ENCODE measurements at places on chromosomes 5 and 9.

DNA sequence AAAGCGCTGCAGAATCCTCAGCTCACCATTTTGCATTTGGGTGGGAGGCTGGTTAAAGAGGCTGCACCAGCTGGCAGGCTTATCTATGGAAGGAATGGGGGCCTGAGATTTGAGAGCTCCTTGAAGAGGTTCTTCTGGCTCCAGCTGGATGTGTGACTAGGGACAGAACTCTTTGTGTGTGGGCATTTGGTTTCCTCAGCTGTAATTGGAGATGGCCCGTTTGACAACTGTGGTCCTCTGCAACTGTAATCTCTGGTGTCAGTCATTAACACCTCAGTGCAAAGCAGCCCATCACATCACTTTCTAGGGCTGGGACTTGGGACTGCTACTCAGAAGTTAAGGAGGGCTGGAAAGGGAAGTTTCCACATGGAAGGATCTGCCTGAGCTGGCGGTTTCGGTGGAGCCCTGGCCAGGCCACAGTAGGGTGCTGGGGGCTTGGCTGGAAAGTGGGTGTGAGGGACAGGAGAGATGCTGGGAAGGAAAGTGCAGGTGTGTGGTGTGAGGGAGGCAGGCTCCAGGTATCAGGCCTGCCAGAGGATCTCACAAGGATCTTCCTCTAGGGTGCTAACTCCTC, 193.8 kb downstream of the GADD45G start:
- DNase-seq = no peak

DNA sequence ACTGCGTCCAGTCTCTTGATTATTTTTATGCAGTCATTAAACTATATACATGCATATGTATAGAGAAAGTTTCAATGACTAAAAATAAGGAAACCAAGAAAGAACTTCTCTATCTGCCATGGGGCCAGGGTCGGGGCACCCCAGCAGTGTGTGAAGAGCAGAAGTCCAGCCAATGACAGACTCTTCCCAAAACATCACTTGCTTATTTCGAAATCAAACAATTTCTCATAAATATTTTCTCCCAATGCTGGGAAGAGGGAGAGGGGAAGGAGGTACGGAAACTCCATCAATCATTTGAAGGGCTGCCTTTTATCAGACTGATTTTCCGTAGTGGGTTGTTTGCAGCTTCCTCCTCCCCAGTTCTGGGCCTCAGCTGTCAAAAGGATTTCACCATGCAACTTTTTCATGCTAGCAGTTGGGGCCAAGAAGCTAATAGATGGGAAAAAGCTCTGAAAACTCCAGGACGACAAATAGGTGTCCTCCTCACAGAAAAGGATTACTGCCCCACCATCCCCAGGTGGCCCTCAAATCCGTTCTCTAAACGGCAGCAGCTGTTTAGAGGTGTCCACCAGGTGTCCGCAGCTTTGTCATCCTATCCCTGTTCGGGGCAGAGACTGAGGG, 617 bp upstream of the FPGS start:
- no peak for DNase-seq

GRCh38 chr9:79977510-79978197, 405.9 kb downstream of the TLE4 start:
- DNase-seq = no peak

DNA sequence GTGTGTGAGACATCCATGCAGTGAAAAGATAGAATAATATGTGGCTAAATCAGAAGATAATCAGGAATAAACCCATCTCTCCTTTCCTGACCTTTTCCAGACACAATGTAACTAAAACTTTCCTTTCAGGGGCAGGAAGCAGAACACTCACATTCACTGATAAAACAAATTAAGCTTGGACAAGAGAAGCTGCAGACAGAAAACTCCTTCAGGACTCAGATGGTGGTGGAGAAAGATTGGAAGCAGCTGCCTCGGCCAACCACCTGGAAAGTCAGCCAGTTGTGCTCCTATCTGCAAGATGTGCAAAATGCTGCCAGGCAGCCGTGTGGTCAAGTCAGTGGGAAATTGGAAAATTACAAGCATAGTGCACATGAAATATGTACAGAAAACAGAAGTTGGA, 26.9 kb downstream of the RASEF start:
- DNase-seq = no peak

DNA sequence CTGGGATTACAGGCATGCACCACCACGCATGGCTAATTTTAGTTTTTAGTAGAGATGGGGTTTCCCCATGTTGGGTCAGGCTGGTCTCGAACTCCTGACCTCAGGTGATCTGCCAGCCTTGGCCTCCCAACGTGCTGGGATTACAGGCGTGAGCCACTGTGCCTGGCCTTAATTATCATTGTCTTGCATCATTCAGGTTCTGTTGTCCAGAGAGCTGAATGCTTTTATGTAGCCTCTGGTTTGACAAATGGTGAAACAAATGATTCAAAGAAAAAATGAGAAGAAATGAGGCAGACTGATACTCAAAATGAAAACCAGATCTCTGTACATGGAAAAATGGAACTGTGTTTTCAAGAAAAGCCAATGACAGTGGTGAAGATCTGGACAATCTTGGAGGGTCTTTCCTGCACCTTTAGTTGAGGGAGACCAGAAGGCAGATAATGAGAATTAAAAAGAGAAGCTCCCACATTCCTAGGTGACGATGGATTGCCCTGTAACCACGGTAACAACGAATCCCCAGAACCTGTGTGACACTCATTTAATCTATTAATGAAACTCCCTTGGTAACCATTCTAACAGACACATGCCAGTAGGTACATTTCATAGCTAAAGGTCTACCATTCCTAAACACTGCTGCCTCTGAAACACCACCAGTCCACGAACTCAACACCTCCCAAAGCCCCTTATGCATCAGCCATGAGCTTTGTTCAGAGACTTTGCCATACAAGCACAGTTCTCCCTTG, 1.6 kb downstream of the TEX48 start:
- no peak for DNase-seq

DNA sequence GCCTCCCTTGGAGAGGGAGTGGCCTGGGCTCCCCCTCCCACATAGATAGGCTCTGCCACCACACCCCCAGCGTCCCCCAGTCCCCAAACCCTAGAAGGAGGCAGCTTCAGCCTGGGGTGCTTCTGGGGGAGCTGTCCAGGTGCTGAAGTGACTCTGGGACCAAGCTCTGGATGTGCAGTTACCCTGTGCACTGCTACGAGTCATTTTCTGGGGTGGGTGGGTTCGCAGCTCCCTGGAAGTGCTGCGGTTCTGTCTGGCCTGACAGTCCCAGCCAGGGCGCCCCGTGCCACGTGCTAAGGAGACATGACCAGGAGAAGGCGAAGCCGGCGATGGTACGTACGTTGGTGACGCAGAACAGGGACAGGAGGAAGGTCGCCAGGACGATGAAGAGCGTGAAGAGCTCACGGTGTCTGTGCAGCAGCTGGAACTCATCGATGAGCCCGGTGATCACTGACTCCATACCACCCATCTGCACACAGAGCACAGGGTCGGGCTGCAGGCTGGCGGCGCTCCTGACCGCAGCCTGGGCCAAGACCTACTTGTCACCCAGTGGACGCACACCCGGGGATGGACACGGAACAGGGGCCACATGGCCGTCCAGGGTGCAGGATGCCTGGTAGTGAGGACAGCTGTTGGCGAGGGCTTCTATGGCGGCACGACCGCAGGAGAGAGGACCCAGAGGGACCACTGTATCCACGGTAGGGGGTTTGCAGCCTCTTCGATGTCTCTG, 35.7 kb downstream of the SLC6A3 start:
- no peak for DNase-seq

GRCh38 chr5:18433336-18433735, 799.1 kb downstream of the TAF11L14 start:
- no peak for DNase-seq

DNA sequence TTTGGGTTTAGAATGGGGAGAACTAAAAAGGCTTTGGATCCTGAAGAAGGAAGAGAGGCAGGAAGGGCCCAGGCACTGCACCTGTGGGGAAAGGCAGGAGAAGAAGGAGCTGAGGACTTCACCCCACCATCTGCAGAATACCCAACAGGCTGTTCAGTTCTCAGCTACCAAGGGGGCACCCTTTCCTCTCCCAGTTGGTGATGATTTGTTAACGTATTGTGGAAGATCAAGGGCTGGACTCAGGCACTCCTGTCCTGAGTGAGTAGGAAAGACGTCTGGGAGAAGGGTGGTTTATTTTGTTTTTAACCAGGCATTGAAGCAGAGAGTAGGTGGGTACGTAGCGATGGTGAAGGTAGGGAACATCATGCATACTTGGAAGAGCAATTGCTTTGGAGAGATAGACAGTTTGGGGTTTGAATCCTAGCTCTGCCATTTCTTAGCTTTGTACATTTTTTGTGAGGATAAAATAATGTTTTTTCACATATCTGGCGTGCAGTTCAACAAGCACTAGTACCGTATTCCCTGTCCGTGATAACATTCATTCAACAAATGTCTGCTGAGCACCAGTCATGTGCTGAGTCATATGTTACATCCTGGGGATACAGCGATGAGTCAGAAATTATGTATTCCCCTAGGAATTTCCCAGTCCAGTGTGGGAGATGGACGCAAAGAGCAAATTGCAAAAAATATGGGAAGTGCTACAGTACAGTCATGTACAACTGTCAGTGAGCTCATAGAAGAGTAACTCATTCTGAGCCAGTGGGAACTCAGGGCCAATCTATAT, 2.1 kb downstream of the MSANTD3 start:
- no peak for DNase-seq

GRCh38 chr5:69528035-69528434, 32.0 kb upstream of the GTF2H2C start:
- no peak for DNase-seq

DNA sequence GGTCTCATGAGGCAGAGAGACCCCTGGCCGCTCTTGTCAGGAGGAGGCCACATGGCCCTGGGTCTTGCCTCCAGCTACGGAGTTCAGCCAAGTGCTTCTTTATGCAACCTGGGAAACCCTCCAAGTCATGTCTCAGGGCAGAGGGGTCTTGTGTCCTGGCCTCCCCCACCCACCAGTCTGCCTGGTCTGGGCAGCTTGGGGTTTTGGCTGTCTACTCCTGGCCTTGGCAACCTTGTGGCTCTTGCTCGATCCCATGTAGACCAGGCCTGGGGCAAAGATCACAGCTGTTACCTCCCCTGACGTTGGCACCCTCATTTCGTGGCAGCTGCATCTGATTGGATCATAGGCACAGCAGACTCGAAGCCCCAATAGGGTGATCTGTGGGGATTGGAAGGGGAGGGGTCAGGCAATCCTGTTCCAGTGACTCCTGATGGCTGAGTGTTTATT, 28.4 kb downstream of the JADE2 start:
- DNase-seq = no peak

DNA sequence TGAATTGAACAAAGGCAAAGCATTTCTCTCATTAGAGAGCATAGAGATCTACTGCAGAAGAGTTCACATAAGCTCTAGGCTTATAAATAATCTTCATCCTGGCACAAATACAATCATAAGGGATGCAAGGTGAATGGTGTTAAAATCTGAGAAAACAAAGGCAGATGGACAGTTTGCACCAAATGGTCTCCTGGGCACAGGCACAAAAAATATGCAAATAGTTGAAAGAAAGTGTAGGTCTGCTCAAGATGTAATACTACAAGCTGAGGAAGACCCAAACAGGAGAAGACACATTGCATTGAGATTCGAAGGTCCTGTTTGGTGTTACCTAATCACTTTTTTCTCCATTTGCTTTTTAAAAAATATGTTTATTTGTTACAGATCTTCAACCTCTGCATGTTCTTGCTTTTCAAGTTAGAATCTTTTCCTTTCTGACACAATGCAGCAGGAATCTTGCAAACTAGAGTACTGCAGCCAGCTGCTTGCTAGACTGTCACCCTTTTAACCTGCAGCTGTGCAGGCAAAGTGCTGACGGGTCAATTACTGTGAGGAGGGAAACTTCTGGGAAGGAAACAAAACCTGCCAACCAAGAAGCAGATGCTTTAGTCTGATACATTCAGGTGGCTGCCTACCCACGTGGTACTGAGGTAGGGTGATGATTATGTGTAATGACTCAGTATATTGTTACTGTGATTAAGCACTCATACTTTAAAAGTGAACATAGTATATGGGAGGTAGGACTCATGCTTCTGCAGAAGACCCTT, 1048.6 kb upstream of the SEMA6A start:
- DNase-seq = no peak

DNA sequence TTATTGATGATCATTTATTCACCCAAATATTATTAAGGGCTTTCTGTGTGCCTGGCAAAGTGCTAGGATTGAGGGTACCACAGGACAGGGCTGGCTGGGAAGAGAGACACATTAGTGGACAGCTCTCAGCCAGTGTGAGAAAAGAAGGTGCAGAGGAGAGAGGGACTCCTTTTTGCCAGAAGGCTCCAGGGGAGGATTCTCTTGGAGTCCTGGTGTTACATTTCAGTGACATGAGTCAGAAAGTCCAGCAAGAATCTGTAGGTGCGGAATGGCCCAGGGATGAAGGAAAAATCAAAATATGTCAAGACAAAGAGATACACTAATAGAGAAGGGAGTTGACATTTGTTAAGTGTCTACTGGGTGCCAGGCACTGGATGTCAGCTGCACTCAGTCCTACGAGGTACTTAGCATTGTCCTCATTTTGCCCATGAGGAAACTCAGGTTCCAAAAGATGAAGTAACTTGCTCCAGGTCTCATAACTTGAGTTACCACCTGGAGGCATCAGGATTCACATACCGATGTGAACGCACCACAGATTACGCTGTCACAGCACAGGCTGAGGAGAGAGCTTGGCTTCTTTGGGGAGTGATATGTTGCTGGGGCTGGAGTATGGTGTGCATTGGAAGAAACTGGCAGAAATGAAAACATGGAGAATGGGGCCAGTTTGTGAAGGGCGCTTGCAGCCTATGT, 60.5 kb downstream of the RASGRF2 start:
- DNase-seq = no peak

DNA sequence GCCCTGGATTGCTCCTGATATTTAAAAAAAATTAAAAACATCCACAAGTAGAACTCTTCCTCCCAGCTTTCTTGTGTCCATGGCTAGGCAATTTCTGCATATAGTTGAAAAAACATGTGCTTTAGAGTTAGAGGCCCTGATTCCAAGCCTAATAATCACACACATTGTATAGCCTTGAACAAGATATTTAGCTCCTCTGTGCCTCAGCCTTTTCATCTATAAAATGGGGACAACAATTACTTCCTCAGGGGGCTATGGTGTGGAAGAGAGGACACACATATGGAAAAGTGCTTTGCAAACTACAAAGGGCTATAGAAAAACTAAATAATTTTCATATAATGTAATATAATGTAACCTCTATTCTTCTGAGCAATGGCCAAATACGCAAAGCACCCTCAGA, 23.0 kb upstream of the CDK5RAP2 start:
- no peak for DNase-seq

GRCh38 chr5:146641941-146642340, 126.0 kb upstream of the GPR151 start:
- no peak for DNase-seq

GRCh38 chr9:14923701-14924100, 13.5 kb upstream of the FREM1 start:
- no peak for DNase-seq
